CD4-positive, alpha-beta T cell treated with Interleukin-10 for 1 hour (primary cell): ENCODE measurements at places on chromosomes 3 and 15.
A peak's percentile ranks its signal among the peaks of the same experiment; 100 is the strongest.

DNA sequence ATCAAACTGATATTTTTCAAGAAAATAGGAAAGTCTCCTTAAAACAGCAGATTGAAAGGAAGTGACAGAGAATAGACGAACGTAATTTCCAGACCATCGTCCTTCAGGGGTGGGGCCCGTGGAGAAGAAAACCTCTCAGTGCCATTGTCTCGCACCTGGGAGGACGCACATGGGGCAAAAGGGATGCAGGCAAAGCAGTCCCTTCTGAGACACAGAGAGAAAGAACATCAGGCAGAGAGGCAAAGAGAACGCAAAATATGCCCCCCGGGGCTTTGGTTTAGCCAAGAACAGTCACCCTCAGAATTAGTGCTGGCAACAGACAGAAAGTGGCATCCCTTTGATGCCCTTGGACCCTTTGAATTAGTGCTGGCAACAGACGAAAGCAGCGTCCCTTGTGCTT is 37.0 kb downstream of the MUC20 start:
- DNase-seq = no peak

DNA sequence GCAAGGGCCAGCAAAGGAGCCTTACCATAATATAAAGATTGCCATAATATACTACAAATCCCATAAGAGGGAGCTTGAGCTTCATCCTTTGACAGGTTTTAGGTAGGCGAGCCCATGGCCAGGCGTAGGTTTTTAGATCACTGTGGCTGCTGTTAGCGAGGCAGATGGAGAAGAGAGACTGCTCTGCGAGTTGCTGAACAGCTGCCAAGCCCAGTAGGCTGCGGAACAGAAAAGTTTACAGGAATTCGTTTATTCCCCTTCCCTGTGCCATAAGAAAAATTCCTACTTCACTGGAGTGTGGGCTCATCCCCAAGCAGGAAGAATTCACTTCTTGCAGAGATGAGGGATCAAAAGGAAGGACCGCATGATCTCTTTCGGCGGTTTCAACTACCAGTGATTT is 30.5 kb downstream of the TMED3 start:
- DNase-seq = no peak

DNA sequence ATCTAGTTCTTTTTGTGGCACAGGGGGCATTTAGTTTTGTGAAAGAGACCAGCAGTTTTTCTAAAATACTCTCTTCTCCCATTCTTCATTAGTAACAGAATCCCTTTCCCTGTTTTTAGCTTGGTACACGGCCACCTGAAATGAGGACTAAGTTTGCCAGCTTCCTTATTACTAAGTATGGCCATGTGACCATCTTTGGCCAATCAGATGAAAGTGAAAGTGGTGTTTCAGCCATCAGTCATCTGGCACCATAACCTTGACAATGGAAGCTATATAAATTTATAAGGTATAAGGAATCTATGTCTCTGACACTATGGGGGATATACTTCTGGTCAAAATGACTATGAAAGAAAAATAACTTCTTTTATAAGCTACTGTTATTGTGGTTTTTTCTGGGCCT is 570.4 kb downstream of the AGBL1 start:
- DNase-seq = no peak

GRCh38 chr3:119978554-119979208 is 115.6 kb downstream of the GSK3B start:
- DNase-seq = no peak

GRCh38 chr3:134428401-134428800 is 54.2 kb upstream of the AMOTL2 start:
- DNase-seq = no peak

DNA sequence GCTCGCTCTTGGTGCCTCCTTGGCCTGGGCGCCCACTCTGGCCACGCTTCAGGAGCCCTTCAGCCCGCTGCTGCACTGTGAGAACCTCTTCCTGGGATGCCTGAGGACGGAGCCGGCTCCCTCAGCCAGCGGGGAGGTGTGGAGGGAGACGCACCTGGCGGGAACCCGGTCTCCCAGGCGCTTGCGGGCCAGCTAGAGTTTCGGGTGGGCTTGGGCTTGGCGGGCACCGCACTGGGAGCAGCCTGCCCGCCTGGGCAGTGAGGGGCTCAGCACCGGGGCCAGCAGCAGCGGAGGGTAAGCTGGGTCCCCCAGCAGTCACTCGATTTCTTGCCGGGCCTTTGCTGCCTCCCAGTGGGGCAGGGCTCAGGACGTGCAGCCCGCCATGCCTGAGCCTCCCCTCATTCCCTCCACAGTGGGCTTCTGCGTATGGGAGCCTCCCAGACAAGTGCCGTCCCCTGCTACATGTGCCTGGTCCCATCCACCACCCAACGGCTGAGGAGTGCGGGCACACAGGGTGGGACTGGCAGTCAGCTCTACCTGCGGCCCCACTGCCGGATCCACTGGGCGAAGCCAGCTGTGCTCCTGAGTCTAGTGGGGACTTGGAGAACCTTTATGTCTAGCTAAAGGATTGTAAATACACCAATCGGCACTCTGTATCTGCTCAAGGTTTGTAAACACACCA is 708.7 kb downstream of the VGLL3 start:
- DNase-seq = no peak

DNA sequence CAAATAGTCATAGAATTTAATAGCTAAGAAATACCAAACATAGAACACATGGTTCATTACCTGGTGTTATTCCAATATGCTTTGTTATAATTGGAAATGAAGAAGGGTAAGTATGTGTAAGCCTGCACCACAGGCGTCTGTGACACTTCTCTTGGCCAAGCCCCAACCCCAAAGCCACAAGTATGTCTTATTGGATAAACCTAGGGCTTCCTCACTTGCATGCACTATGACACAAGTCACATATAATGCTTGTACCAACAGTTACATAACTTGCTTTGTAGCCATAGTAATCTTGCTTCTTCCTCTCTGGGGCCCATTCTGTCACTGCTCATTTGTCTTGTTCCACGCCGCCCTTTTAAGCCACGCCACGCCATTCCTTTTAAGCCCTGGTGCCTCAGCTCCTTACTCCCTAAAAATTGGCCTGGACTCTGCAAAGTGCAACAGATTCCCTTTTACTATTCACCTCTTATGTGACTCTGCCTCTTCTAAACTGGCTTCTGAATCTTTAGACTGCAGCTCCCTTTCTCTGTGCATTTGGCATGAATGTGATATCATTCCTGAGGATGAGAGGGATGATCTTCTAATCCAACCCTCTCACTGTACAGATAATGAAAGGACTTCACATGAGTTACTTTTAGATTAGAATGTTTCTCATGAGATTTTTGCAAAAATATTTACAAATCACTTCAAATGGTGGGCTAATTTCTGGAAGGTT is 48.1 kb upstream of the EPHA3 start:
- DNase-seq = no peak

DNA sequence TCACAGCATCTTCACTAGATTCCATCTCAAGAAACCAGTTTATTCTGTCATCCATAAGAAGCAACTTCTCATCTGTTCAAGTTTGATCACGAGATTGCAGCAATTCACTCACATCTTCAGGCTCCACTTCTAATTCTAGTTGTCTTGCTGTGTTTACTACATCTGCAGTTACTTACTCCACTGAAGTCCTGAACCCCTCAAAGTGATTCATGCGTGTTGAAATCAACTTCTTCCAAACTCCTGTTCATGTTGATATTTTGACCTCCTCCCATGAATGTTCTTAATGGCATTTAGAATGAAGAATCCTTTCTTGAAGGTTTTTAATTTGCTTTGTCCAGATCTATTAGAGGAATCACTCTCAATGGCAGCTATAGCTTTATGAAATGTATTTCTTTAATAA is 287.6 kb upstream of the TBL1XR1 start:
- no peak for DNase-seq

- DNase-seq = no peak
These were observed 8.0 kb downstream of the MBNL1 start for GRCh38 chr3:152276681-152277080.

DNA sequence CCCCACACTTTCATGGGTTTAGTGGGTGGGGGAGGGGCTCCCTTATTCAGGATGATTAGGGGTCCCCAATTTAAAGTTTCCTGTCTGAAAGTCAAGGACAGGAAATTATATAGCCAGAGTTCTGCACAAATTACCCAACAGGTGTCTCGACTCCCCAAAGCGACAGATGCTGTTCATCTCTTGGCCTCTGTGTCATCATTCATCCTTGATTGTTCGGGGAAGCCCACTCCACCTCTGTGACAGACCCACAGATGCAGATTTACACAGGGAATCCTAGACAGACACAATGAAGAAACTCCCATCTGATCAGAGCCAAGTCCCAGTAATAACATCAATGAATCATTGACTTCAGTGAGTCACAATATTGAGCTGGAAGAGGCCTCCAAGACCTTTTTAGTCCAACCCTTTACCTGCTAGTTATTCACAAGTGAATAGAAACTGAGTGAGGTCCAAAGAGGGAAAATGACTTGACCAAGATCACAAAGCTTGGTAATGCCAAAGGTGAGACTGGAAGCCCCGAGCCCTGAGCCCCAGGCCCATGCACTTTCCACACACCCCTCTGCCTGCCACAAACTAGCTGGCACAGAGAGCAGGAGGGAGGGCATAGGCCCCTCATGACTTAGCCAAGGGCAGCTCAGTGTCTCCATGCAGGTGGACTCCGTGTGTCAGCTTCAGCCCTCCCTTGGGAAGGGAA is 7.9 kb upstream of the SRP14 start:
- DNase-seq = no peak

GRCh38 chr3:114147251-114147650 is 31.6 kb downstream of the DRD3 start:
- DNase-seq = no peak

- no peak for DNase-seq
These were observed 104.4 kb downstream of the THSD4 start for GRCh38 chr15:71219645-71220044.

- no peak for DNase-seq
These were observed 3.3 kb downstream of the WDR49 start for GRCh38 chr3:167650459-167650858.

GRCh38 chr15:89672221-89673164 is 6.7 kb downstream of the PLIN1 start:
- DNase-seq = no peak

DNA sequence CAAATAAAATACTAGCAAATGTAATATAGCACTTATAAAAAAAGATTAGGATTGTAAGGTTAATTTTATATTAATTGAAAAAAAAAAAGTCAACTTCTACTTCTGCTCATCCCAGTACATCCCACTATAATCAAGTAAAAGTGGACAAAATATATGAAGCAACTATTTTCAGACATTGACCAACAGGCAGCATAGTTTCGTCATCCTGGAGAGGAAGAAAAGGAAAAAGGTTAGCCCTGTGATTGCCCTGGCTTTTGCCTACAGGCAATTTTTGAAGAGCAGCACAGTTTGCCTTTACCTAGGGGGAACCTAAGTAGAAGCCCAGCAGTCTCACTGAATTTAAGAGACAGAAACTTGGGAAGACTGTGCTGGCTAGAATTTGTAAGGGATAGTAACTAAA is 52.2 kb upstream of the ACTC1 start:
- DNase-seq = no peak

DNA sequence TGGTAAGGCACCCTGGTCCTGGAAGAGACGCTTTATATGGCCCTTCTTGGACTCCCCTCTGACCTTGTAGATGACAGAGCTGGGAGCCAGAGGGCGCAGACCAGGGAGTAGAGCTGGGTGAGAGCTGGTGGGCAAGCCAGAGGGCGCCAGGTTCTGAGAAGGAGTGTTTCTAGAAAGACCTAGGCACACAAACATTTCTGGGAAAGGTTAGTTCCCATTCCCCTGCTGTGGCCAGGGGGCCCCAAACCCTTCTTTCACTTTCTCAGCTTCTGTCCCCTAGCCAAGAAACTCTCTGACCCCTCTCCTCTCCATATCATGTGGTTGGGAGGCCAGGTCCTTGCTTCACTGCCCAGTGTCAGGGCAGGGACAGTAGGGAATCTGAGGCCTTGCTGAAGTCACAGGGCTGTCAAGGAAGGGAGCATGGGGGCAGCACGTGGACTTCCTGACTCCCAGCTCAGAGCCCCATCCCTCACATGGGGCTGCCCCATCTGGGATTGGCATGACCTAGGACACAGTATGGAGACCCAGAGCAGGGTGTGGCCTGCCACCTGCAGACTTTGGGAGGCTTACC is 3.6 kb downstream of the HEMK1 start:
- no peak for DNase-seq

DNA sequence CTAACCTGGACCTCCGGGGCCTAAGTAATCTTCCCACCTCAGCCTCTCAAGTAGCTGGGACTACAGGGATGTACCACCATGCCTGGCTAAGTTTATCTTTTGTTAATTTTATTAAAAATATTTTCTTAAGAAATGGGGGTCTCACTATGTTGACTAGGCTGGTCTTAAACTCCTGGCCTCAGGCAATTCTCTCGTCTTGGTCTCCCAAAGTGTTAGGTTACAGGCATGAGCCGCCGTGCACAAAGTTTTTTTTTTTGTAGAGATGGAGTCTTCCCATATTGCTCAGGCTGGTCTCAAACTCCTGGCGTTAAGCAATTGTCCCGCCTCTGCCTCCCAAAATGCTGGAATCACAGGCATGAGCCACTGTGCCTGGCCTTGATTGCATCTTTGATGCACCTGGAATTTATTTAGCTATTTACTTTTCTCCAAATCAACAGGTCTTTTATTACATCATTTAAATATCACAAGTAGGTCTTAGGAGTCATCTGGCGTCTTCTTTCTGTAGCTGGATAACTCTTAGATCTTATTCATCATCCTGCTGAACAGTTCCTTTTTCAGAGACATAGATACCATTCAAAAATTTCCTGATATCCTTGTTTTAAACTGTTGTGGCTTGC is 7.8 kb upstream of the MAP2K1 start:
- no peak for DNase-seq

GRCh38 chr3:50347187-50347813 is 1.8 kb upstream of the ZMYND10 start:
- DNase-seq = peak; percentile 88

DNA sequence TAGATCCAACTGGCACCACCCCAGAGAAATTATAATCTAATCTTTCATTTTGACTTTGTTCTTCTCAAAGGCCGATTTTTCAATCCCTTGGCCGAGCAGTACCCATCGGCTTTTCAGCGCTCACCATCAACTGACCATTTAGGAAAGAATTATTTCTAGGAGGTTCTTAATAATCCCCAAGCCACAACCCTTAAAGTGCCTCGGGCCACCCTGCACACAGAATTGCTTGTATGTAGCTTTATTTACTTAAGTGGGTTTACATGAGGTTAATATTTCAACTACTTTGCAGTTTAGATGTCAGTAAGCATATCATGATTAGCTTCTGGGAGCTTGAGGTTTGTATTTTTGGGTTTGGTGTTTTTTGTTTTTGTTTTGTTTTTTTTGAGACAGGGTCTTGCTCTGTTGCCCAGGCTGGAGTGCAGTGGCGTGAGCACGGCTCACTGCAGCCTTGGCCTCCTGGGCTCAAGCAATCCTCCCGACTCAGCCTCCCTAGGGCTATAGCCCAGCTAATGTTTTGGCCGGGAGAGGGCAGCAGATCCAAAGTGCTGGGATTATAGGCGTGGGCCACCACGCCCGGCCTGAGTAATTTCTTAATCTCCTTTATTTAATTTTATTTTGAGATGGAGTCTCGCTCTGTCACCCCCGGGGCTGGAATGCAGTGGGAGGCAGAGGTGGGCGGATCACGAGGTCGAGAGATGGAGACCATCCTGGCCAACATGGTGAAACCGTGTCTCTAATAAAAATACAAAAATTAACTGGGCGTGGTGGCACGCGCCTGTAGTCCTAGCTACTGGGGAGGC is 801 bp upstream of the CDAN1 start:
- no peak for DNase-seq

GRCh38 chr3:187570776-187571175 is 99.4 kb downstream of the SST start:
- no peak for DNase-seq
